ENCODE measurements at places on chromosomes 12 and 14. TPM values are rescaled to one million over a fixed set of nuclear protein-coding genes. Genes with fewer than 3 reads are reported as not detected.

Gene GNB3
- 0.65 TPM for total RNA-seq

Gene PLXNC1
- total RNA-seq, result 0.15 TPM

Gene NACA
- total RNA-seq, result 1,167 TPM

Gene CDC42BPB
- 77.1 TPM for total RNA-seq

Gene DNAI7
- total RNA-seq, result not detected

Gene C12orf60
- total RNA-seq, result 0.97 TPM

Gene HOXC5
- total RNA-seq, result not detected

Gene P2RX2
- total RNA-seq, result not detected

Gene CEBPE
- total RNA-seq, result not detected

Data from epithelial cell of umbilical artery (primary cell).